ENCODE measurements at places on chromosomes 1 and 21. TPM values are rescaled to one million over a fixed set of nuclear protein-coding genes. Genes with fewer than 3 reads are reported as not detected.

- peak; percentile 87 for DNase-seq
These were observed 2.4 kb downstream of the PTPN14 start for GRCh38 chr1:214548988-214549387.

DNA sequence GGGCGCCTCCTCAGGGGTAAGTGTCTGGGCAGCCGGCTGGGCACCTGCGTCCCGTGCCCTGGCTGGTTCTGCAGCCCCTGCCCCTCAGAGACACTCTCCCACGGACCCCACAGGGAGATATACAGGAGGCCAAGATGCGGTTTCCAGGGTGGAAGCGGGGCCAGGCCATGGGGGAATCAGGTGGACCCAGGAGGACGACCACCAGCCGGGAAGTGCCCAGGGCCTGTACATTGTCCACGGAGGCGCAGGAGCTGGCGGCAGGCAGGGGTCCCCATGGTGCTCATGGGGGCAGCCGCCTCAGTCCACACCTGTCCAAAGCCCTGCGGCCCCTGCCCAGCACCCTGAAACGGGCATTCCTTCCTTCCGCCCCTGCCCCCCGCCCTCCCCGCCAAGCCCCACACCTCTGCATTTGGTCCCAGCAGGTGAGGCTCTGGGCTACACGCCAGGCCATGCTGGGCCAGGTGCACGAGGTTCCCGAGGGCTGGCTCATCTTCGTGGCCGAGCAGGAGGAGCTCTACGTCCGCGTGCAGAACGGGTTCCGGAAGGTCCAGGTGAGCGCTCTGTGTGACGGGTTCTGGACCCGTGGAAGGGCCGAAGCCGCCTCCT lies 36.7 kb downstream of the SLC19A1 start:
- DNase-seq, result no peak

S100A12 gene
- not detected for total RNA-seq

TCHH gene
- total RNA-seq, result not detected

DNA sequence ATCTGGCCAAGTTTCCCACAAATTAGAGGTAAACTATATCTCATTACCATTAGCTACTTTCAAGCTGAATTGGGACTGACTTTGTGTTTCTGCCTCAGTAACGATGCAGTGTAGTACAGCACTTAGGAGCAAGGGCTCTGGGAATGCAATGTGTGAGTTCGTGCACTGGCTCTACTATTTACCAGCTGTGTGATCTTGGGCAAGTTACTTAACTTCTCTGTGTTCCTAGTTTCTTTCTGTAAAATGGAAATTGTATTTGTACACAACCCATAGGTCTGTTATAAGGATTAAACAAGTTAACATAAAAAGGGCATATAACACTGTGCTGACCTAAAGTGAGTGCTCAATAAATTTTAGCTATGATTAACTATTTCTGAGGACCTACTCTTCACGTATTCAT lies 65.0 kb upstream of the CSF1 start:
- DNase-seq, result no peak

DNA sequence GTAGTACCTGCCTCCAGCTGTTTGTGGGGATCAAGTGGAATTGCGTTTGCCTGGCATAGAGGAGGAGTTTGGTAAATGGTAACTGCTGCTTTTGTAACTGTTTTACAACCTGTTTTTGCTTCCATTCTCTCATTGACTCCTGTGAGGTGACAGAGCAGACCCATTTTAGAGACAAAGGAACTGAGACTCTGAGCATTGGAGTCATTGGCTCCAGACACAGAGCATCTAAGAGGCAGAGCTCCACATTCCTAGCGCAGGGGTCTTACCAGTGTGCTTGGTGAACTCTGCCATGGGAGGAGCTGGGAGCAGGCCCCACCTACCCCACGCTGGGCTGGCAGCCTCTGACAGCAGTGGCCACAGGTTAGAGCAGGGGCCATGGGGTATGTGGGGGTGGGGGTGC lies 2.4 kb downstream of the LDLRAP1 start:
- DNase-seq, result no peak

S100A7 gene
- total RNA-seq, result not detected

GRCh38 chr1:236507022-236507700 lies 16.6 kb upstream of the LGALS8 start:
- DNase-seq, result peak; percentile 20

- no peak for DNase-seq
These were observed 80.2 kb downstream of the RIPK4 start for GRCh38 chr21:41686664-41687063.

DNA sequence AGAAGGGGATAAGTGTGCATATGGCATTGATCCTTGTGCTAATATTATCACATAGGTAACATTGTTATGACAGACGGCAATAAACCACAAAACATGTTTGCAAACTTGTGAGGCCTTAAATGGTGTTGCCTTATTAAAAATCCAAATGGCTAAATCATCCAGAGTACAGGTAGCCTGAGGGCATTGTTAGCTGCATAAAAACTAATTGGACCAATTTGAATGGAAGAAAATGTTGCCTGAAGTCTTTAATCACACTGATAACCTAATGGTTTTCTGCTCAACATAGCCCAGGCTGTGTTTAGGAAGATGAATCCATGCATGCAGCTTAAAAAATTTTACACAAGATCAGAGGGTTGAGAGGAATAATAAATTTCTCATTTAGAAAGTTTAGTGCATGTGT lies 19.4 kb upstream of the LRRC53 start:
- DNase-seq, result no peak

SH3GLB1 gene
- total RNA-seq, result 59.3 TPM

- DNase-seq, result no peak
These were observed 208.0 kb upstream of the DEPDC1 start for GRCh38 chr1:68704800-68705443.

All from M059J (cell line).